Activated T-helper 1 cell treated with anti-CD3 and anti-CD28 coated beads, Interleukin-2, amount 50 U/mL, for 16 hours (primary cell): ENCODE measurements at places on chromosomes 4 and X.

DNA sequence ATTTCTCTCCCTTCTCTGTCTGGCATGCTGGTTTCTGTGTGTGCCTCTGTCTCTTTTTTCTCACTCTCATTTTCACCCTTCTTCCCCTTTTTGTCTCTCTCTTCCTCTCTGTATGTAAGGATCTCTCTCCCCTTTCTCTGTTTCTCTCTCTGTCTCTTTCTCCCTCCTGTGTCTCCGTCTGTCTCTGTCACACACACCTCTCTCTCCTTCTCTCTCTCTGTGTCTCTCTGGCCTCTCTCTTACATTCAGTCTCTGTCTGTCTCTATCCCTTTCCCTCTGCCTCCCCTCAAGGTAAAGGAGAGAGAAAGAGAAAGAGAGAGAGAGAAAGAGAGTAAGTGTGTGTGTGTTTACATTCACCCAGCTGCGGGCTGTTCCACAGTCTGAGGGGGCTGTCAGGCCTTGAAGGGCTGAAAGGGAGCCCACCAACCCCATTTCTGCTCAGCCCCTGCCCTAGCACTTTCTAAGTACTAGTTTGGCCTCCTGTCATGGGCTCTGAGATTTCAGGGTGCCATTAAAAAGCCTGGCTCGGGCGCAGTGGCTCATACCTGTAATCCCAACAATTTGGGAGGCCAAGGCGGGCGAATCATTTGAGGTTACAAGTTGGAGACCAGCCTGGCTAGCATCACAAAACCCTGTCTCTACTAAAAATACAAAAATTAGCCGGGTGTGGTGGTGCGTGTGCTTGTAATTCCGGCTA is 9.6 kb upstream of the TSPYL2 start:
- no peak for DNase-seq

DNA sequence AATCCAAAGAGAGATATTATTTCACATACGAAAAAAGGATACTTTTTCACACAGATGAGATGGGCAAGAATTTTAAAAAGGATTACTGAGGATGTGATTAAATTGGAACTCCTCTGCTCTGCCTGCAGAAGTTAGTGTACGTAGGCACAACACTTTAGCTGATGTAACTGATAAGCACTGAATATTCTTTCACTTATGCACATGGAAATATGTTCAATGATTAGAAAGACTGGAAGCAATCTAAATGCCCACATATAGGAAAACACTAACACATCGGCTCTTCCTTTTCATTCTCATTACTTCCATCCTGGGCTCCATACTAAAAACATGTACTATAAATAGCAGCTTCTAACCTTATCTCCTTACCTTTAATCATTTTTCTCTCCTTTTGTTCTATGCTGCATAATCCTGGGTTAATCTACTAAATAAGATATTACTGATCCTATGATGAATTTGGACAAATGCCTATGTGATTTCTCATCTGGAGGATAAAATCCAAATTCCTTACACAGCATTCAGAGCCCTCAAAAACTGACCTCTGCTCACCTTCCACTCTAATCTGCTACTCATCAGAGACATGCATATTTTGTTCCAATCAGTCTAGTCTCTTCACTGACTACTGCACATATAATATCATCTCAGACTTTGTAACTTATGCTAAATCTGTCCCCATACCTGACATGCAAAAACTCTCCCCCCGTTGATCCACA is 197.8 kb downstream of the PDGFC start:
- DNase-seq: no peak

- no peak for DNase-seq
Observed at GRCh38 chr4:76744241-76744921, 153.6 kb downstream of the SOWAHB start.

DNA sequence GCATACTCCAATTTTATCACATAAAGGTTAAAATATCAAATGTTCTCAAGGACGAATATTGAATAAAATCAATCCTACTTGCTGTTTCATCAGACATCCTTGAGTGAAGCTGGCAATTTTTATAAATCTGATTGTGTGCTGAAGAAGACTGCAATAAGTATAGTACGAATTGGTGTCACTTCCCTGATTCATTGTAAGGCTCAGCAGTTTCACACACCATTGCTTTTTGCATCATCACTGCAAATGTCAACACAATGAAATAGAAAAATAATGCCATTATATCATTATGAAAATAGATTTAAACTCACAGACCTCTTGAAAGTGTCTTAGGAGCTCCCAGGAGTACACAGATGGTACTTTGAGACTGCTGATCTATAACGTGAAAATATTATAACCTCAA is 172.5 kb downstream of the ANKRD50 start:
- DNase-seq: no peak

- DNase-seq: no peak
Observed at GRCh38 chr4:177385576-177386277, 56.5 kb downstream of the AGA start.

DNA sequence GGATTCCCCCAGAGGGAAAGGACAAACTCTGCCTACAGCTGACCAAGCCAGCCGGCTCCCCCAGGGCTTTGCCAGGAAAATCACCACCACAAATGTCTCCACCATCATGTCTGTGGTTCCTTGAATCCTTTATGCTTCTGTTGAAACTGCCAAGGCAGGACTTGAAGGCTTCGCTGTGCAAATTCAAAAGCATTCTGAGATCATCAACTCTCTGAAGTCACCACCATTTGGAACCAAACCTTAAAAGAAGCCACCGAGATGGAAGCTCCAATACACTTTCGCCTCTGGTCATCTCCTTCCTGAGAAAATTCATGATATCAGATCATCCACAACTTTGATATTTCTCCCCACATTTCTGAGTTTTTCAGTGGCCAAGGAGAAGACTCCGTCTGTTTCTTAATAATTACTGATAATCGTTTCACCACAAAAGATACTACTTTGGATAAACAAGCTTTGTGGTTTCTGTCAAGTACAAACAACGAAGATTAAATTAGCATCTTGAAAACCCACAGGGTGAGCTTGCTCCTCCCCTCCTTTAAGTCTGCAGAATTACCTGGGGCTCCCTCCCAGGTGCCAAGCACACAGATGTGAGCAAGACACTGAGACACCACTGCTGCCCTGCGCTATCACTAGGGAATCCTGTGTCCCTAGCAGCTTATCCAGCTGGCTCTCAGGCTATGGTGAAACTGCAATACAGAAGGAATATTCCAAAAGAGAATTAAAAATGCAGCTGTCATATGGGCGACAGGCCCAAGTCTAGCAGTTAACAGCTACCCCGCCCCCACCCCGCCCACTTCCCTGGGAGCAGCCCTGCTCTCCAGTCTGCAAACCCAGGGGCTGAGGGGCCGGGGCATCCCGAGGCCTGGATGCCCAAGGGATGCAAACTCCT is 125.0 kb upstream of the TBL1X start:
- no peak for DNase-seq

DNA sequence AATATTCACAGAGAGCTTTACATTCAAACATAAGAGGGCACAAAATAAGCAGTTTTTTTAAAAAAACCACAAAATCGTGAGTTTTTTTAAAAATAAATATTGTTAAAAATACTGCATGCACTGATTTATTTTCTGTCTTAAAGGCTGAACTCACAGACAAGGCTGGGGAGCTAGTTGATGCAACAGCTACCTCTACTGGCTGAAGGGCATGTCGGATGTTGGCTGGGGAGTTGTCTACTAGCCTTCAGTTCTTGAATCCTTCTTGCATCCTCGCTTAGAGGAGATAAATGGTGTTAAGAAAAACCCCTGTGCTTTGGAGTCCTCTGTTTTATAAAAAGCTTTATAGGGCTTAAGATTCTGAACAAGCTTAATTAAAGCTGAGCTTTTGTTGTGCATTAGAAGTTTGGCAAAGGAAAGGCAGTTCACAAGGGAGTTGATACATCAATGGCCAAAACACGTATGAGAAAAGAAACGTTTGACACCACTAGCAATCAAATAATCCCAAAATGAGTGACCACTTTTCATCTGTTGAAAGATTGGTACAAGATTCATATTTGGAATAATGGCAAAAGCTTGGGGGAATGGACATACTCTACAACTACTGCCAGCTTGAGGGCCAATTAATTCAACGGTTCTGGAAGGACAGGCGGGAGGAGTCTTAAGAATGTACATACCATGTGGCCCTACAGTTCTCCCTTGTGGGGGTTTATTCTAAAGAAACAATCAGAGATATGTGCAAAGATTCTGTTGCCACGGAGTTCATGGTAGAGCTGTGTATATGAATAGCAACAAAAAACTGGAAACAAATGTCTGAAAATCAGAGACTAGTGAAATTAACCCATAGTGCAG is 94.7 kb downstream of the SEL1L3 start:
- DNase-seq: no peak

DNA sequence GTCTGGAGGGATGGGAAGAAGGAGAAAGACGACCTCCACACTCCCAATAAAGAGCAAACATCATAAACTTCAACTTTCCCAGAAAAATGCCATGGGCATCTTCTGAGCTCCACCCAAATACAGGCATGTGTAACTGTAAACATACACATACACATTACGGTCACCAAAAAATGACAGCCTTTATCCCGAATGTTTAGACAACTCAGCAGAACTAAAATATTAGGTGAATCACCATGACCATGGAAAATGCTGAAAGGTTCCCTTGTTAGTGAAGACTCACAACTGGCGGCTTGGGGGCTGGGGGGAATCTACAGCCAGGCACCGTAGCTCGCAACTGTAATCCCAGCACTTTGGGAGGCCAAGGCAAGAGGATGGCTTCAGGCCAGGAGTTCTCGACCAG is 33.0 kb downstream of the PRKX start:
- no peak for DNase-seq

DNA sequence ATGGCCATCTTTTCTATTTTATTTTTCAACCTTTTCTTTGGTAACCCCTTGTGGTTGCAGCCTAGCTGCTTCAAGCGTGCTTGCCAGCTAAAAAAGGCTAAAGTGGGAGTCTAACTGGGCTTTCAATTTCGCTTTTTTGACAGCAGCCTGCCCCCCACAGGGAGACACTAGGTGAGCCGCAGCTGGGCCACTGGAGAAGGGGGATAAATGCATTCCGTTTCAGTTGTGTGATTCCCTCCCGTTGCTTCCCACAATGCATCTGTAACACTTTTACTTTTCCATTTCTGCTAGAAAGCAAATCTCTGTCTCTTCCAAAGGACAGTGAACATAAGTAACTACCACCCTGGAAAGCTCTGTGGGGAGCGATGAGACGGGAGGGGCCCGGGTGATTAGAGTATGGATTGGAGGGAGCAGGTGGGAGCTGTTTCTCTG is 86.3 kb upstream of the RAPGEF2 start:
- no peak for DNase-seq

DNA sequence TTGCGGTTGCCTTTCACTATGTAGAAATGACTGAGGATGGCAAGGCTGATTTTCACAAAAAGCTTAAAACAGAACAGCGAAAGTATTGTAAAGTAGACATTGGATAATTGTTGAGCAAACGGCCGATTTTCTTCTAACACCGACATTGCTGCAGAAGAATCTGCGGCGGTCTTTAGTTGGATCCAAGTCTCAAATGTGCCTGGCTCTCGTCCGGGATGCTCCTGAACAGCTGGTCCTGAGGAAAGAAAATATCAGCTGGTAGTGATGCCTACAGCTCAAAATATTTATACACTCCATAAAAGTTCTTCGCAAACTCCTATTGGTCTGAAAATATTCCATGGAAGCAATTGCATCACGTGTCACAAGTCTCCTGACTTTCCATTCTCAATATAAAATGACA is at the start of gene ASB5:
ASB5 (minus strand) TSS at position 260 of the 400 bp plus-strand sequence; CDS start at position 146, 114 bp downstream.
- DNase-seq: no peak

DNA sequence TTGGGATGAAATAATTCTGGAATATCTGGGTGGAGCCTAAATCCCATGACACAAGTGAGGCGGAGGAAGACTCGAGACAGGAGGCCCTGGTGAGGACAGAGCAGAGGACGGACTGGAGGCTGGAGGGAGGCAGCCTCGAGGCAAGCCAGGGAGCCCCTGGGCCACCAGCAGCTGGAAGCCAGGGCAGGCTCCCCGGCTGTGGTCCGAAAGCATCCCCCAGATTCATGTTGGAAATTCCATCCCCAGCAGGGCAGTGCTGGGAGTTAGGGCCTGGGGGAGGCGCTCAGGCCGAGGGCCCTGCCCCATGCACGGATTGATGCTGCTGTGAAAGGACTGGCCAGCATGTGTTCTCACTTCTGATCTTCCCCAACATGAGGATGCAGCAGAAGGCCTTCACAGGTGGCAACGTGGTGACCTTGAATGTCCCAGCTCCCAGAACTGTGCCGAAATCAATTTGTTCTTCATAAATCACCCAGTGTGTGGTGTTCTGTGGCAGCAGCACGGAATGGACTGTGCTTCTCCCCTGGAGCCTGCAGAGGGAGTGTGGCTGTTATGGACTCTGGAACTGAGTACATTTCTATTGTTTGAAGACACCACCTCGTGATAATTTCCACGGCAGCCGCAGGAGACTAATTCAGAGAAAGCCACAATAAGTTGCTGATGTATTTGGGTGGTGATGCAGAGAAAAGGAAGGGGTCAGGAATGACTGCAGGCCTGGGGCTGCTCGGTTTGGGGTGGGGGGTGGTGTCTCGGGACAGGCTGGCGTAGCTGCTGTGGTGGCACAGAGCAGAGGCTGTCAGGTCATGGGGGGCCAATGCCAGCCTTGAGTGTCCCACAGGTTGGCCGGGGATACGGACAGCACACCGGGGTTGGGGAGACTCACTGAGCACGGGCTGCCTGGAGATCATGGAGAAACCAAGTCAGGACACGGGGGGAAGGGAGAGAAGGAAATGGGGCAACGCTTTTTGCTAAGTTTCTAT is 56.9 kb downstream of the PCGF3 start:
- no peak for DNase-seq

- DNase-seq: no peak
Observed at GRCh38 chr4:156795727-156796126, 175.9 kb downstream of the PDGFC start.

- no peak for DNase-seq
Observed at GRCh38 chr4:122744229-122744628, 11.7 kb downstream of the BBS12 start.

DNA sequence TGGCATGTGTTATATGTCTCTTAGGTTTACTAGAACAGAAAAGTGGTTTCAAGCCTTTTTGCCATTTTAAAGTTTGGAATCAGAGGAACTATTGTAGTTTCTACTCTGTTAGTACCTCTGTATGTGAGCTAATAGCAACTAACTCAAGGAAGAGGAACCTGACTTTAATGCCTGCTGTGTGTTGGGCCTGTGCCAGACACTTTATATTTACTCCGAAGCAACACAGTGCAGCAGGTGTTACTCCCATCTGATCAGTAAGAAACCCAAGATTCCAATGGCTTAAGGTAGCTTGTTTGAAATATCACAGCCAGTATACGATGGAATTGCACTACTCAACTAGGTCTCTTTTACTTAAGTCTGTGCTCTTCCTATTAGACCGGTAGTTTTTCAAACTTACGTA is 79.2 kb downstream of the USP9X start:
- DNase-seq: no peak
